ENCODE measurements at places on chromosomes 5 and 9.

DNA sequence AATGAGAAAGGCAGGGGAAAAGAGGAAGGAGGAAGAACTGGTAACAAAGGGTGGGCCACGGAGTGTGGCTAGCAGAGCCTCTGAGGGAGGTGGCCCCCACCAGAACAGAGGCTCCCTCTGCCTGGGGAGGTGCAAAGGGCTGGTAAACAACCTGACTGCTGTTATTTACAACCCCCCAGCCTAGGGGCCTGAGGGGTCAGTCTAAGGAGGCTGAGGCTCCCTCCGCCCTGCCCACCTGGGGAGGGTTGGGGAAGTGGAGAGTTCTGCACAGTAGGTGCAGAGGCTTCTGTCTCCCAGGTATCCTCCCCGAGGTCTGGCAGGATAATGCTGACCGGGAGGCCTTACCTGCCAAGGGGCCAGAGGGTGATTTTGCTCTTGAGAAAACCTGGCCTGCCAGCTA is 35.6 kb upstream of the SMU1 start:
- DNase-seq, result no peak

GRCh38 chr5:170479484-170479883 is 24.3 kb upstream of the KCNIP1 start:
- no peak for DNase-seq

DNA sequence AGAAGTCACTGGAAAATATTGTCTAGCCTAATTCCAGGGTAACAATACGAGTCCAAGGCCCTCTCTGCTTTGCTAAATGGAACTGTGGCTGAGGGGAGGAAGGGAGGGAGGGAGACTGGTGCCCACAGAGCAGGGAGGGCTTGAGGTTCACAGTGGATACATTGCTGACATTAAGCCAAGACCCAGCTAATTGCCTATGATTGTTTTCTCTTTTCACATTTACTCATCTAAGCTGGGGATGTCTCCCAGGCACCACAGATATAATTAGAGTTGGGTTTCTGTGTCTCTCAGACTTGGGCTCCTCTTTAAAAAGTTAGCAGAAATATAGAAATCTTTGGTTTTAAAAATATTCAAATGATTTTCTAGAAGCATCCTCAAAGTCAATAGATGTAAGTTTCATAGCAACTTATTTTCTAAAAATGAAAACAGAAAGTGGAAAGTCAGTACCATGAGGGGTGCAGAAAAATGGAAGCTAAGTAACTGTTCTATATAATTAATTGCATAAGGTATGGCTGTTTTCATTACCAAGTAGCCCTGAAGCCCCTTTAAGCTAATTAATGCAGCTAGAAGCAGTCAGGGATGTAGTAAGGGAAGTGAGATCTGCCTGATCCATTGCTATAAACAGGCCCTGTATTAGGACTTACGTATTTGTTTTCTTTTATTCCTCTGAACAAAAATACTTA is 259.8 kb downstream of the NDUFS4 start:
- DNase-seq, result no peak

GRCh38 chr9:105662184-105663104 is at the start of gene TAL2:
TSS of gene TAL2 (plus strand) at chr9:105662457. CDS start at chr9:105662497, 40 bp downstream.
- DNase-seq, result no peak

DNA sequence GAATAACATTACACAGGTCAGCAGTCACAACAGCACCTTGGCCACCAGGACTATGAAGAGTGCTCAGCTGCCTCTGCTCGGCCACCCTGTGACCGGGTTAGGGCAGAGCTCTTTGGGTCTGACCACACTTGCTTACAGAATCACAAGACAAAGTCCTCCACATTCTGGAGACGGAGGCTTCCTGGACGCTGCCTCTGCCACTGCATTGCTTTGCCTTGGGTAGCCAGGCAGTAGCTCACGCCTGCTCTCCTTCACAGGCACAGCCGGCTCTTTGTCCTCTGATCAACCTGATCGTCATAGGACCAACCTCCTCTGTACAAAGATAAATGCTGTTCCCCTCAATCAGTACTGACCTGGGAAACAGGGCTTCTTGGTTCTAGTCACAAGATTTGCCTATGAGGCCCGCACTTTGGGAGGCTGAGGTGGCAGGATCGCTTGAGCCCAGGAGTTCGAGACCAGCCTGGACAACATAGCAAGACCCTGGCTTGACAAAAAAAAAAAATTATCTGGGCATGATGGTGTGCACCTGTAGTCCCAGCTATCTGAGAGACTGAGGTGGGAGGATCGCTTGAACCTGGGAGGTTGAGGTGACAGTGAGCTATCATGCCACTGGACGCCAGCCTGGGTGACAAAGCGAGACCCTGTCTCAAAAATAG is 128.4 kb upstream of the IER5L start:
- DNase-seq, result no peak

GRCh38 chr5:157944938-157945337 is 86.0 kb upstream of the CLINT1 start:
- DNase-seq, result no peak

GRCh38 chr5:172919525-172920446 is 39.4 kb upstream of the RPL26L1 start:
- no peak for DNase-seq

GRCh38 chr9:32161209-32161608 is 223.2 kb upstream of the ACO1 start:
- no peak for DNase-seq

- no peak for DNase-seq
Measured at GRCh38 chr5:4520559-4520958, 619.6 kb upstream of the ADAMTS16 start.

GRCh38 chr5:99587983-99588382 is 659.2 kb upstream of the CHD1 start:
- DNase-seq, result no peak

- no peak for DNase-seq
Measured at GRCh38 chr9:88604836-88605511, 70.0 kb downstream of the NXNL2 start.

DNA sequence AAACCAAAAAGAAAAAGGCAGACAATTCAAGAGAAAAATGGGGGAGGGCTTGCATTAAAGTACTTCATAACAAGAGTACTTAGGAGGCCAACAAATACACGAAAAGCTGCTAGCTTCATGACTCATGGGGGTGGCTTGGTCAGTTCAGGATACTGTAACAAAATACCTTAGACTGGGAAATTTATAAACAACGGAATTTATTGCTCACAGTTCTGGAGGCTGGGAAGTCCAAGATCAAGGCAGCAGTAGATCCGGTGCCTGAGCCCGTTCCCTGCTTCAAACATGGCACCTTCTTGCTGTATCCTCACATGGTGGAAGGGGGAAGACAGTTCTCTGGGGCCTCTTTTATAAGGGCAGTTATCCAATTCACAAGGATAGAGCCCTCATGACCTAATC is 111.4 kb downstream of the C9orf50 start:
- no peak for DNase-seq

DNA sequence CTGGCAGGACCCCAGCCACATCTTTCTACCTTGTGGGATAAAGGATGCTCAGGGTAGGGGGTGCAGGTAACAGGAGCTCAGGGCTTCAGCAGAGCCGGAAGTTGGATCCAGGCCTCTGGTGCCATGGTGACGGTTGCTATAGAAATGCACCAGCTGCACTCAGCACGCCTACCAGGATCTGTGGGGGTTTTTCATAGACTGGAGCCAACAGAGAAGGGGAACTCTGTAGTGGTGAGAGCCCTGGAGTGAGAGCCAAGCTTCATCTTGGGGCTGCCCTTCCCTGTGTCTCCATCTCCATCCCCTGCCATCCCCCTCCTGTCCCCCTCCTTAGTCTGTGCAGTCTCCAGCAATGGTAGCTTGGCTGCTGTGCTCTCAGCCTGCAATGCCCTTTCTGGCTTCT is 27.5 kb upstream of the BOD1 start:
- no peak for DNase-seq

DNA sequence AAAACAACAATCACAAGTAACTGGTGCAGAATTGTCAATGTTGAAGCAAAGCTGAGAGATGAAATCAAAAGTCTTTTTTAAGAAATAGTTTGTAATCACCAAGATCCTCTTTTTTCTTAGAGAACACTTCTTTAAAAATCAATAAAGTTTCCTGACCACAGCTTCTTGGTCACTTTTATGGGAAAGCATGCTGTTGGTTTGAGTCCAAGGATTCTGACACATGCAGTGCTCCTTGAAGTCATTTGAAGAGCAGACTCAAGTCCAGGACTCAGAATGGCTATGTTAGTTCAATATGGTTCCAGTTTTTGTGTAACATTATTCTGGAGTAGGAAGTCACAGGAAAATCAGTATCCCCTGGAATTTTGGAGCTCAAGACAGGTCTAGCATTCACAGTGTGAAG is 480.6 kb downstream of the NR2F1-AS1 start:
- no peak for DNase-seq

- DNase-seq, result no peak
Measured at GRCh38 chr9:136198605-136199083, 6.3 kb downstream of the LHX3 start.

DNA sequence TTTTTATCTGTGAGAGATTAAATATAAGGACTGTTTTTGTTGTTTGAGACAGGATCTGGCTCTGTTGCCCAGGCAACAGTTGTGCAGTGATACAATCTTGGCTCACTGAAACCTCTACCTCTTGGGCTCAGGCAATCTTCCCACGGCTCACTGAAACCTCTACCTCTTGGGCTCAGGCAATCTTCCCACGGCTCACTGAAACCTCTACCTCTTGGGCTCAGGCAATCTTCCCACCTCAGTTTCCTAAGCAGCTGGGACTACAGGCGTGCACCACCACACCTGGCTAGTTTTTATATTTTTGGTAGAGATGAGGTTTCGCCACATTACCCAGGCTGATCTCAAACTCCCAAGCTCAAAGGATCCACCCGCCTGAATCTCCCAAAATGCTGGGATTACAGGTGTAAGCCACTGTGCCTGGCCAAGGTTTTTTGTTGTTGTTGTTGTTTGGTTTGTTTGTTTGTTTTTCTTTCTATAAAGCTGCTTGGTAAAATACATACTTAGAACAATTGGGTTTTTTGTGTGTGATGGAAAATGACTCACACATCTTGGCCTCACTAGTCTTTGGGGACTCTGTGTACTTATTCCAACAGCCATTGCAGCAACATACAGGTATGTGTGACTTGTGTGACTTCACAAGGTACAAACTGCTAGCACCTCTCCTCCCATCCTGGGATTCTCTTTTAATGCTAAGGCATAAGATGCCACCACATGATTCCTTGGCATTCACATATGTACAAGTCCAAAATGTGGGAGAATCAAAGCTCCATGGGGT is 36.5 kb upstream of the RASA1 start:
- no peak for DNase-seq

GRCh38 chr9:74100042-74100441 is 397.1 kb upstream of the RORB start:
- DNase-seq, result no peak

- DNase-seq, result no peak
Measured at GRCh38 chr9:133207021-133207531, 2.0 kb downstream of the OBP2B start.

DNA sequence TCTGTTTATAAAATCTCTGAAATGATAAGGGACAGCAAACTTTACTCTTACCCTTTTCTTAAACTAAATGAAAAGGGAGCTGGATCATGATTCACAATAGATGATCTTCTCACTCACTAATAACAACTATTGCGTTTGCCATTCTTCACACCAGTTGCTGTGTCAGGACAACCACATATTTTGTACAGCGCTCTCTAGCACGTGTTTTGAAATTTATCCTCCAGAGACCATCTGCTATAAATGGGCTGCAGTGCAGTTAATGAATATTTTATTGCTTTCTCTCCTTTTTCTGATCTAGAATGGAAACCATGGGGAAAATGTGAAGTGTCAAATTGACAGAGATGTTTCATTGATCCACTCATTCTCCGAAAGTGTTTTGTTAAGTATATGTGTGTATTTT is 258.4 kb upstream of the CCNH start:
- DNase-seq, result no peak

- DNase-seq, result no peak
Measured at GRCh38 chr9:126518763-126519162, 95.0 kb upstream of the LMX1B start.

DNA sequence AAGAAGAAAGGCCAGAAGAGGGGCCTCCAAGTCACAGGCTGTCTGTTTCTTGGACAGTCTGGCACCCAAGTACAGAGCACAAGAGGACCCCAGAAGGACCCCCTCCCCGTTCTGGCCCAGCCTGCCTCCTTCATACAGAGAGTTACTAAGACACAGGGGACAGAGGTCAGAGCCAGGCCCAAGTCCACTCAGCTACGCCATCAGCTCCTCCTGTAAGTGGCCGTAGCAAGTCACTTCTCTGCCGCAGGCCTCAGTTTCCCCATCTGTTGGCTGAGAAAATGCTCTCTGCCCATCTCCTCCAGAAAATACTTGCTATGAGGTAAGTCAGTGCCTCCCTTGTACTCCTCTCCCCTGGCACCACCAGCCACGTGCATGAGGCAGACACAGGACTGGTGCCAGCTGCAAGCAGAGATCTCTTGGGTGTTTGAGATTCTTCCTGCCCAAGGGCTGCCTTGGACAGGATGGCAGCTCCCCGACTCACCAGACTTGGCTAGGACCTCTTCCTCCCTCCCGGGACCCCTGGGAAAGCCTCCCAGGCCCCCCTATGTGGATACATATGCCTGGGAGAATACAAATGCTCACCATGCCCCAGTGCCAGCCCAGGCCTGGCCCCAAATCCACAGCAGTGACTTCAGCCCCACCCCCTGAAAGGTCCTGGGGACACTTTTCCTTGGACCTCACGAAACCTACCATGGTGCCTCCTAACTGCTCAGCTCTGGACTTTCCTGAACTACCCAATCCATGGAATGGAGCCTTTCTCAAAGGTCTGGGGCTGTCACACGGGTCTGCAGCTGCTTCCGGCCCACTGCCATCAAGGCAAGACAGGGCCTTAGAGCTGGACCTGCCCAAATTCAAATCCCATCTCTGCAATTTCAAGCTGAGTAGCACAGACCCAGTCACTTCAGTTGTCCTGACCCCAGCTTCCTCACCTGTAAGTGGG is 5.1 kb downstream of the EEIG1 start:
- DNase-seq, result no peak

- DNase-seq, result no peak
Measured at GRCh38 chr5:138186002-138186447, 7.1 kb downstream of the KIF20A start.

GRCh38 chr9:12783767-12784460 is 9.1 kb downstream of the LURAP1L start:
- no peak for DNase-seq

DNA sequence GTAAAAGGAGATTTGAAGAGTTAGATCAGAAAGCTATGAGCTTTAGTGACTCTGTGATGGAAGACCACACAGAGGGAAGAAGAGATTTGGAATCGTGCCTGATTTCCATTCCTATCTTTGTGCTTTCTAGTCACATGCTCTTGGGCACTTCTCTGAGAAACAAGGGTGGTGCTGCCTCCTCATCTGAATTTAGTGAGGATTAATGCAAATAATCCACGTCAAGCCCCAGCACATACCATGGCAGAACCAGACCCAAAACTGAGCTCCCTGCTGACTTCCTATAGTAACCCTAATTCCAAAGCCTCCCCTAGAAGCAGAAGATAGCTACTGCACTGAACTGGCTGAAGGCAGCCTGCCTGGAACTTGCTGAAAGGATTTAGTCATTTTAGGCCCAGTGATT is 17.7 kb downstream of the SLC45A2 start:
- no peak for DNase-seq

DNA sequence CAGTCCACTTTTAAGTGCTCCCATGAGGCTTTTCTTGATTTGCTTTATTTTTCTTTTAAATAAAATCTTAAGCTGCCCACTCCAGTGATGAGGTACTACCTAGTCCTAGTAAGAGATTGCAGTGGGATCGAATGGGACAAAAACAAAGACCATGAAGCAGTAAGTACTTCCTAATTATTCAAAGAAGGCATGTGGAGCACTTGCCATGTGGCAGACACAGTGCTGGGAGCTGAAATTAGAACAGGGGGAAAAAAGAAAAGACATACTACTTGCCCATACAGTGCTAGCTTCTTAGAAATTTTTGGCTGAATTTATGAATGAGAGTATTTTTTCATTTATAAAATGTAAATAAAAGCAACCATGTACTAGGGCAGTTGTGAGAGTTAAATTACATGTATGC is 239.9 kb upstream of the TNC start:
- DNase-seq, result no peak
